Chondrocyte (in vitro differentiated cells): ENCODE measurements at places on chromosomes 4 and X.

- no peak for DNase-seq
Measured at GRCh38 chrX:101370888-101371504, 15.0 kb downstream of the BTK start.

DNA sequence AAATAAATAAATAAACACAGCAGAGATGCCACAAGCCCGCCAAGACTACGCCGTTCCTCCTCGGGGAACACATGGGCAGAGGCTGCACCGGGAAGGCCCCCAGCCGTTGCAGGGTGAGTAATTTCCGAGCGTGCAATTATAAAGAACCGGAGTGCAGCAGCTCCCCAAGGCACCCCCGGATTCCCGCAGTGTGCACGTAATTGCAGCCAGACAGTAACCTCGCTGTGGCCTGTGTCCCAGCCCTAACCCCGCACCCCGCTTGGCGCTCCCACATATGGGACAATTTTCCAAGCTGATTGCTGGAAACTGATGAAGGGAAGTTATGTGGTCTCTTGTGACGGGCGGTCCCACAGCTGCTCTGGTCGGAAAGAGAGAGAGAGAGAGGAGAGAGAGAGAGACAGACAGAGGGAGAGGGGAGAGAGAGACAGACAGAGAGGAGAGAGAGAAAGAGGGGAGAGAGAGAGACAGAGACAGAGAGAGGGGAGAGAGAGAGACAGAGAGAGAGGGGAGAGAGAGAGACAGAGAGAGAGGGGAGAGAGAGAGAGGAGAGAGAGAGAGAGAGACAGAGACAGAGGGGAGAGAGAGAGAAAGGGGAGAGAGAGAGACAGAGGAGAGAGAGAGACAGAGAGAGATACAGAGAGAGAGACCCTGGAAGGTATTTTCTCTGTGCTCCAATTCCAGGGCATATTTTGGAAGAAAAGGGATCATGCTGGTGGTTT is 275.4 kb downstream of the SHOX start:
- no peak for DNase-seq

DNA sequence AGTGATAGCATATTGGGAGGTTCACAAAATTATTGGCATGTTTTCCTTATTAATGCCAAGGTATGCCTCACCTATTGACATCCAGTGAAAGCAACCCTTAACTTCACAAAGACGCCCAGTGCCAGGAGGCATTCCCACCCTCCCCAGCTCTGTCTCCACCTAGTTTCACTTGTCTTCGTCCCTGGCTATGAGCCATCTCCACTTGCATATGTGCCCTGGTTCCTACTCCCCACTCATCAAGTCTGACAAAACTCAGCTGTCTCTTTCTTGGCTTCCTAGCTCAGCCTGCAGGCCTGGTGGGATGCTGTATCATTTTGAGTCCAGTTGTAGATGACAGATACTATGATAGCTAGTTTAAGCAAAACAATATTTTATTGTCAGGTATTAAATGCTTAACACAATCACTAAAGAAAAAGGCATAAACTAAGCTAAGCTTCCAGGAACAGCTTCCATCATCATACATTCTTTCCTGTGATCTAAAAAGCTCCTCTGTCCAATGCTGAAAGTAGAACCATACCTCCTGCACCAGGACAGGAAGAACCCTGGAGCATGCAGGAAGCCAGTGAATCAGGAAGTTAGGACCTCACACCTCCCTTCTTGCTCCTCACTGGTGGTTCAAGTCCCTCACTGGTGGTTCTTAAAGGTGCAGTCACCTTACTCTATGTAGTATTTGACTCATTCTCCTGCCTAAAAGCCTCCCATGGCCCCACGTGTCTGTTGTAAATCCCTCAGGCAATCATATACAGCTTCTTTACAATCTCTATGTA is 410.3 kb upstream of the RASGEF1B start:
- no peak for DNase-seq

DNA sequence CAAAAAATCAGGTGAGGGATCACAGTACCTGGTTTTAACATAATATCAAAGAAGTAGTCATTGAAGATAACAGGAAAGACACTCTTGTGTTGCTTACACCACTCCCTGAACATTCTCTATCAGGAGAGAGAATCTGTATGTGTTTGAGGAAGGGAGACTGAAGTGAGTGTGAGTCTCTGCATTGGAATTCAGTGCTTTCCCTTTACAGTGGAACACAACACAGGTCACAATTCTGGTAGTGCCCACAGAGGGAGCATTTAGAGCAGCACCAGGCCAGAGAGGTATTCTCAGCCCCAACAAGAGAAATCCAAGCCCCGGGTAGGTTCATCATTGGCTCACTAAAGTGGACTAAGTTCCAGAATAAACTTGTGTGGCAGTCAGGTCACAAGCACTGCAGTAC is 64.7 kb upstream of the UBQLN2 start:
- no peak for DNase-seq

DNA sequence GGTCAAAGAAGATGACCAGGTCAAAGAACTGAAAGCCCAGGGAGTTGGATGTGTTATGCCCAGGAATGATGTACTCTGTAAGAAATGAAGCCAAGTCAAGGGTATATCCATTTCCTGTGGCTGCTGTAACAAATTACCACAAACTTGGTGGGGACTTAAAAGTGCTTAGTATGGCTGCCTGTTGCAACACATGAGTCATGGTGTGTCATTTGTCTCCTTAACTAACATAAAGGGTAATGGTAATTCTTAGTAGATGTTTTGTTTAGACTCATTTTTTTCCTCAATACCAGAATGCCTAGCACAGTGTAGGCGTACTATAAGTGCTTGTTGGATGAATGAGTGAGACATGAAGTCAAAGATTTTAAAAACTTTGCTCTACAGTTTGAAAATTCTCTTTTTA is 45.7 kb downstream of the SYTL5 start:
- no peak for DNase-seq

GRCh38 chr4:110480031-110480549 is 4.1 kb downstream of the ENPEP start:
- DNase-seq: no peak
